ENCODE measurements at places on chromosomes 16 and 17. TPM values are rescaled to one million over a fixed set of nuclear protein-coding genes. Genes with fewer than 3 reads are reported as not detected.

- no peak for DNase-seq
- H3K4me3 ChIP-seq = no peak overlapping the region
- H3K27ac ChIP-seq = no peak overlapping the region
- no peaks in the 10 kb centered on the region for H3K4me1 ChIP-seq
These were observed 111.8 kb upstream of the NOG start for GRCh38 chr17:56481659-56482058.

DNA sequence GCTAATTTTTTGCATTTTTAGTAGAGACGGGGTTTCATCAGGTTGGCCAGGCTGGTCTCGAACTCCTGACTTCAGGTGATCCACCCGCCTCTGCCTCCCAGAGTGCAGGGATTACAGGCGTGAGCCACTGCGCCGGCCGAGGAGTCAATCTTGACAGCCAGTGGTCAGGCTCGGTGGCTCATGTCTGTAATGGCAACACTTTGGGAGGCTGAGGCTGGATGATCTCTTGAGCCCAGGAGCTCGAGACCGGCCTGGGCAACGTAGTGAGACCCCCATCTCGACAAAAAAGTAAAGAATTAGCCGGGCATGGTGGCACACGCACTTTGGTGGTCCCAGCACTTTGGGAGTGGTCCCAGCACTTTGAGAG lies 608 bp upstream of the PGS1 start:
- H3K36me3 ChIP-seq = peaks cover 4% of the 10 kb centered on the region
- no peak overlapping the region for H3K27ac ChIP-seq
- H3K27me3 ChIP-seq = no peaks in the 10 kb centered on the region
- H3K4me3 ChIP-seq = peak overlapping the region; percentile 78

- no peak overlapping the region for H3K4me3 ChIP-seq
- H3K27ac ChIP-seq = no peak overlapping the region
- no peak for DNase-seq
- H3K4me1 ChIP-seq = peaks cover 16% of the 10 kb centered on the region
- peaks cover 27% of the 10 kb centered on the region for H3K27me3 ChIP-seq
- H3K36me3 ChIP-seq = no peaks in the 10 kb centered on the region
These were observed 18.0 kb downstream of the ALOX12B start for GRCh38 chr17:8069587-8069860.

The FAM171A2 gene
- total RNA-seq = 16.3 TPM

The RNF135 gene
- 10.7 TPM for total RNA-seq

DNA sequence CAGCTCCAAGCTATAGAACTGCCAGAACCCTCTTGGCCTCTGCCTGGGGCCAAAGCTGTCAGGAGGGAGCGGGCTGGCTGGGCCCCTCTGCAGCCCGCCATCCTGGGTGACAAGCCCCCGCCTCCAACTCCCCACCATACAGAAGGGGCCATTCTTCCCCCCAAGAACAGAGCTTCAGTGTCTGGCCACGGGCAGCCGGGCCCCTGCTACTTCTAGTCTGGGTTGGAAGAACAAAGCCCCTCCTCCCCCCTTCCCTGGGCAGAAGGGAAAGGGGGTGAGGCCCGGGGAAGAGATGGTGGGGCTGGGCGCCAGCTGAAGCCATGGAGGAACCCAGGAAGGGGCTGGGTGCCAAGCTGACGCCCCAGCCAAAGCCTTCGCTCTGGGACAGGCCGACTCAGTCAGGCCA lies 9.0 kb downstream of the NAT9 start:
- no peaks in the 10 kb centered on the region for H3K27me3 ChIP-seq
- no peaks in the 10 kb centered on the region for H3K4me1 ChIP-seq
- H3K4me3 ChIP-seq = no peak overlapping the region
- H3K27ac ChIP-seq = no peak overlapping the region

Measured in PC-3 (cell line).